T-helper 1 cell (primary cell): ENCODE measurements at places on chromosomes 1 and 21.

- DNase-seq, result no peak
These were observed 5.2 kb upstream of the GALNT2 start for GRCh38 chr1:230061801-230062200.

DNA sequence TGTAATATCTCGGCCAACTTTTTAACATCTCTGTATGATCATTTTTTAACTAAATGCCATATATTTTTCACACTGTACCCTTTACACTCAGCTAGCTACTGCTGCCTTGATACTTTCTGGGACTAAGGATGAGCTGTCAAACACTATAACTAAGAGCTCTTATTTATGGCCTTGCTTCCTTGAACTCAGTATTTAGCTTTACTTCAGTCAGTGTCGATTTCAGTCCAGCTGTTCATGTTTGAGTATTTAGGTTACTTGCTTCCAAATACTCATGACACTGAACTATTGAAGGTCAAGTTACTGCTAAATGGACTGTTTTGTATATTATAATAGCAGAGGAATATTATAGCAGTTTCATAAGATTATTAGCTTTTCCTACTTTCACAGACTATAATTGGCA is 25.9 kb upstream of the USP25 start:
- DNase-seq, result no peak

GRCh38 chr1:157993918-157994605 is 617 bp downstream of the KIRREL1 start:
- DNase-seq, result no peak

GRCh38 chr1:236522937-236523703 is 662 bp upstream of the LGALS8 start:
- no peak for DNase-seq

GRCh38 chr1:6142036-6142621 is 38.0 kb downstream of the CHD5 start:
- no peak for DNase-seq

DNA sequence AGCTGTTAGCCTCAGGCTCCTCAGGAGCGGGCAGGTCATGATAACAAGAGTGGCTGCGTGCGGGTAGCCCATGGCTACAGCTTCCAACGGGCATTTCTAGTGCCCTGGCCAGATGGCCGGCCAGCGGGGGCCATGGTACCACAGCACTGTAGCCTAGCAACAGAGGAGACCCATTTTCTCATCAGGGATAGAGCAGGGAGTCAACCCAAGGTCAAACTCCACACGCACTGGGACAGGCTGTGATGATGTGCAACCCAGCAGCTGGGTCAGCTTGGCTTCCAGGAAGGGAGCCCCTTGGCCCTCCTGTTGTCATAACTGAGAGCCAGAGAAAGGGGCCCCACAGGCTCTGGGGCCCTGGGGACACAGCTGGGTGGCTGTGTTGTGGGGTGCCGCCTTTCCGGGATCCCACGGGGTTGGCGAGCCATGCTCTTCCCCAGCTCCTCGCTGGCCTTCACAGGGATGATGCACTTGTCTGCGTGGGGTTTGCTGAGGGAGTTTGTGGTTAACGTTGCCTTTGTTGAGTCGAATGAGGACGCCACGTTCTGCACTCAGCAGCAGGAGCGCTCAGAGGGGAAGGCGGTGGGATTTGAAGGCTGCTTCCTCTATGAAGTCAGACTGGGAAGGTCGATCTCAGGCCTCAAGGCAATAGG is 46.3 kb downstream of the COL18A1 start:
- DNase-seq, result no peak

DNA sequence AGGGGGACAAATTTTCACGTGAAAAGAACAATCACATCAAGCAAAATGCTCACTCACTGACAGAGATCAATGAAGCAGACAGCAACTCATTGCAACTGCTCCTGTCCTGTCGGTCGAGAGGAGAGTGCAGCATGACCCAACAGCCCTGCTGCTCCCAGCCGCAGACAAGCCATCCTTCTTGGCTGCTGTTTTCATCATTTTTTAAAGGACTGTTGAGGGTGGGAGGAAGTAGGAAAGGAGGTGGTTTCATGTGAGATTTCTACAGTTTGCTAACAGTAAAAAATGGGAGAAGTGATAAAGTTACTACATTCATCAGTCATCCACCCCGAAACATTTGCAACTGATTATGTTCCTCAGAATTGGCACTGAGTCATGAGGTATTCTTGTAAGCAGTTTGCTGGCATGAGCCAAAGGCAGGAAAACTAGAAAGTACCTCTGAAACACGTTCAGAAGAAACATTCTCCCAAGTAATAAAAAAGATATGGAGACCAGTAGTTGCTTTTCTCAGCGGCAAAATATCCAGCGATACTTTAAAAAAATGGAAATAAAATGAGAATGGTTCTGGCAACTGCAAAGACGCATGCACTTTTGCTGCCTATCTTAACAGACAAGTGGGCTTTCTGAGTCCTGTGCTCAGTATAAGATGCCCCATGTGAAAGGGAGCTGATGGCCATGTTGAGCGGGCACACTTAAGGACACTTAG is 72.0 kb upstream of the CLDN14 start:
- DNase-seq, result no peak

GRCh38 chr1:54791880-54792522 is 9.1 kb downstream of the TTC22 start:
- DNase-seq, result no peak

DNA sequence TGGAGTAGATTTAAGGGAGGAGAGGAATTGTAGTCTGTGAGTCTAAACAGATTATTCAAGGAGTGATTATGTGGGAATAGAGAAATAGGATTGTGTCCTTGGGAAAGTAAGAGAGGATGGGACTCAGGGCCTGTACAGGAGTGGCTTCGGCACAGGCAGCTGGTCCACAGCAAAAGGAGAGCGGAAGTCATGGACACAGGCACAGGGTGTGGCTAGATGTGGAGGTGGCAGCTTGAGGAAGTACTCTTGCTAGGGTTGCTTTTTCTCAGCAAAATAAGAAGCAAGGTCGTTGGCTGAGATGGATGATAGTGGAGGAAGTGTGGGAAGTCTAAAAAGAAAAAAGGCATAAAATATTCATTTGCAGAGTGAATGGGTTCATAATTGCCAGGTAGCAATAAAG is 18.5 kb upstream of the ZNF648 start:
- DNase-seq, result no peak

GRCh38 chr1:11985851-11986250 is 5.6 kb downstream of the MFN2 start:
- DNase-seq, result no peak

- no peak for DNase-seq
These were observed 112.3 kb downstream of the TSEN15 start for GRCh38 chr1:184163674-184164465.

DNA sequence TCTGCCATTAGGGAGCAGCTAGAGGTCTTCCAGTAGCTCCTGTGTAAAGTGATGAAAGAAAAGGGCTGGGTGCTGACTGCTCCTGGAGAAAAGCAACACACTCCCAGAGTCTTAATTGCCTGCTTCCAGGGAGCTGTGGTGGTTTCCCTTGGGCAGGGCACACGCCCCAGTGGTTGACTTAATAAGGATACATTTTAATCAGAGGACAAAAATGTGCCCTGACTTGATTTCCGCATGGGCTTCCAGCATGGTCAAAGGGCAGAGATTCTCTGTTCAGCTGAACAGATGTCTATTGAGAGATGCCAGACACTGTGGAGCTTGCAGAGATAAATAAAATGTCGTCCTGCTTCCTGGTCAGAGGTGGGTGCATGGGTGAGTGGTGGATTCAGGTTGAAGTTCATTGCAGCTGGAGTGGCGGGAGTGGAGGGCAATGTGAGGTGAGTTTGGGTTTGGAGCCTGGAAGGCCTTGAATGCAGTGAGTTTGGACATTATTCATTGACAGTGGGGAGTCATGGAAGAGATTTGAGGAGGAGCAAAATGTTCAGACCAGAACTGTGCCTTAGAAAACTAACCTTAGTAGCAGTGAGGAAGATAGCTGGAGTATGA is 16.0 kb downstream of the QSOX1 start:
- no peak for DNase-seq

DNA sequence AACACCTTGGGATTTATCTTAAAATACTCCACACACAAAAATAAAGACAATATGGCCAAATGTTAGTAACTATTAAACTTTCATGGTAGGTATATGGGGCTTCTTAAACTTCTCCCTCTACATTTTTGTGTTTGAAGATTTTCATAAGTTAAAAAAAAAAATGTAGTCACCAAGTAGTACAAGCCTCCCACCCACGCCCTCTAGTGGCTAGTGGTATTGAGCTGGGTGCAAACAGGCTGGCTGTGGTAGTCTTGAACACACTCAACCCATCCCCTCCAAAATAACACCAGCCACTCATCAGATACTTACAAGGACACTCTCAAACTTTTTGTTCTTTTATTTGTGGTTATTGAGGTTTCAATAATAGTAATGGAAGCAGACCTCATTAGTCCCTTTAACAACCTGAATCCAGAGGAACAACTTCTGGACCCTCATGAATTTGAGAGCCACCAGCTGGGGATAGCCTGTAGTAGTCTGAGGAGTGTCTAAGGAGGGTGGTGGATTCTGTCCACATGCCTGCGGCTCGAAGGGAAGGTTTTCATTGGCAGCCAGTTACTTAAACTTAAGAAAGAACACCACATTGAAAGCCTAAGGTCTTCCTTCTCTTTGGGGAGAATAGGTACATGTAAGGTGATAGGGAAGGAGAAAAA is 15.6 kb downstream of the RD3 start:
- peak; percentile 63 for DNase-seq

GRCh38 chr1:67711855-67712212 is 26.8 kb downstream of the GADD45A start:
- no peak for DNase-seq

GRCh38 chr21:35468991-35469390 is 419.9 kb upstream of the RUNX1 start:
- no peak for DNase-seq

DNA sequence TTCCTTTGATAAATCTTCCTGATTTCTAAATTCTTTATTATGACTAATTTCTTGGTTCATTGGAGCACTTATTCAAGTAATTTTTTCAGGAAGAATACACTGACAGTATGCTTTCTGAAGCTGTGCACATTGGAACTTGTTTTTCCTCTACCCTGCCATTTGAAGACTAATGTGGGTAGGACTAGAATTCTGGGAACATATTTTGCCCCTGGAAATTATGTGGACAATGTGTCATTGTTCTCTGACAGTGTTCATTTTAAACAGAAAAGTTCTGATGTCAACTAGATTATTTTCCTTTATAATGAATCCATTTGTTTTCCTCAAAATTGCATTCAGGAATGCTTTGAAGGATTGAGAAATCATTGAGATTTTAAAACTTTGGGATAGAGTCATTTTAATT is 34.8 kb upstream of the ST6GALNAC5 start:
- no peak for DNase-seq

DNA sequence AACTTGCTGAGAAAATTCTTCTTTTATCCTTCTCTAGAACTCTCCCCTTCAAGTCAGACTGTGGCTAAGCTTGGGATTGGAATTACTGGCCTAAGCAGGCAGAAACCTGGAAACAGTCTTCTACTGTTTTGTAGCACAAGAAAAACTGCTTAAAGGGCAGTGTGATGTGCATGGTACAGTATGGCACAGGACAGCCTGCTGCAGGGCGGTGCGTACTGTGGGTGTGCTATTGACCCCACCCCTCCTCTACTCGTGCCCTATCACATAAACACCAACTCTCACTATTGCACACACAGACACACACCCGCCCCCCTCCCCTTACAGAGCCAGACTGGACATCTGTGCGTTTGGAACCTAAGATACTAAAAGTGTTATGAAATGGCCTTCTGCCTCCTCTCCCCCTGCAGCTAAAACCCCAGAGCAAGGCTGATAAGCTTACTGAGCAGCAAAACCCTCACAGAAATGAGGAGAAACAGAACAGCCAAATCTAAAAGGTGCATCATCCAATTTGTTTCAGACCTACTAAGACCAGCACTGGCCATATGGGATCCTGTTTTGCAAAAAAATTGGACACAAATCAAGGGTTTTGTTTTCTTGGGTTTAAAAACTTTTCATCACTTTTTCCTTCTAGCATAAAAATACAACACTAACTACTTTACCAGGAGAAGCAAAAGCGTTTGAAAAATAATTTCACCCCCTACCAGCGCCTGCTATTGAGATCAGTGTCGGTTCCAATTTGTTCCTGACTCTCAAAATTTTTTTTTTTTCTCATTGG is 355.8 kb upstream of the LYPLAL1 start:
- no peak for DNase-seq

- DNase-seq, result no peak
These were observed 21.4 kb downstream of the SLC2A1 start for GRCh38 chr1:42937141-42937696.

DNA sequence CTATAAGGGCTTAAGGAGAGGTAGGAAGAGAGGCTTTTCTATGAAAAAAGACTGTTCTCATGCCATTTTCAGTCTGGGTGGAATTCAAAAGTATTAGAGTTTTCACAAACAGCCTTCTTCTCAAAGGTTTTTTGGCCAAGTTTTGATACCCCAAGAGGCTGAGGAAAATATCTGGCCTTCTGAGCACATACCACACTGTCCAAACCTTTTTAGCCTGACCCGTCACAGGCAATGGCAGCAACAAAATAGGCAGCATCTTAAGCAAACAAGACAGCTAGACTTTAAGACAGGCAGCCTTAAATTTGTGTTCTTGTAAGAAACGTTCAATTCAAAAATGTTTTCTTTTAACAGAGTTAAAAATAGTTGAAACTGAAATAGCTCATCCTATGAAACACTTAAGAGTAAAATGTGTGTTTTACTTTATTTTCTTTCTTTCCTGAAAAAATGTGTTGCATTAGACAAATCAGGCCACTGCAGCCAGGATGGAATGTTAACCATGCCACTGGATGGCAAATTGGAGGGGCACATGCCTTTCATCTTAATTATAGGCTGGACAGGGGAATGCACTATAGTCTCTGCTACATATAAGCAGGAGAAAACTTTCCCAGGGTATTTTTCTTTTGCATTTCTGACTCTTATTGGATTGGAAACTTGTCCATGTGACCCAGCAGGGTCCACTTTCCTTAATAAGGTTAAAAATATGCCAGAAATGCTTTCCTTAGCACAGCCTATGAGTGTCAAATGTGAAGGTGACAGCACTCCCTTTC is 315.0 kb downstream of the TGFB2 start:
- no peak for DNase-seq

DNA sequence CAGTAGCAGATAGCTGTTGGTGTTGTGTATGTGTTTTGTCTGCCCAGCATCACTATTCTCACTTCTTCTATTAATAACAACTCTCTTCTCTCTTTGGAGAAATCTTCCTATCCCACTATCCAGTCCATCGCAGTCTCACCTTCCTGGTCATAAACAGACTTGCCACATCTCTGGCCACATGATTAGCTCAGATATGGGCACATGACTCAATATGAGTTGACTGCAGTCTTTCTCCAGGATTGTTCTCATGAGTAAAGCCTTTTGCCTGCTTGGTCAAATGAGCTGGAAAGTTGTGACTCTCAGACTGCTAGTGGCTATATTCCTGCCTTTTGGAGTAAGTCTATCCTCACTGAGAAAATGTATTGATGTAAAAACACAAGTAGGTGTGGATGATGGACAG is 32.9 kb upstream of the TADA1 start:
- no peak for DNase-seq

GRCh38 chr1:21340230-21340945 is 50.1 kb upstream of the ECE1 start:
- no peak for DNase-seq
